ENCODE measurements at places on chromosomes 1 and 21.

DNA sequence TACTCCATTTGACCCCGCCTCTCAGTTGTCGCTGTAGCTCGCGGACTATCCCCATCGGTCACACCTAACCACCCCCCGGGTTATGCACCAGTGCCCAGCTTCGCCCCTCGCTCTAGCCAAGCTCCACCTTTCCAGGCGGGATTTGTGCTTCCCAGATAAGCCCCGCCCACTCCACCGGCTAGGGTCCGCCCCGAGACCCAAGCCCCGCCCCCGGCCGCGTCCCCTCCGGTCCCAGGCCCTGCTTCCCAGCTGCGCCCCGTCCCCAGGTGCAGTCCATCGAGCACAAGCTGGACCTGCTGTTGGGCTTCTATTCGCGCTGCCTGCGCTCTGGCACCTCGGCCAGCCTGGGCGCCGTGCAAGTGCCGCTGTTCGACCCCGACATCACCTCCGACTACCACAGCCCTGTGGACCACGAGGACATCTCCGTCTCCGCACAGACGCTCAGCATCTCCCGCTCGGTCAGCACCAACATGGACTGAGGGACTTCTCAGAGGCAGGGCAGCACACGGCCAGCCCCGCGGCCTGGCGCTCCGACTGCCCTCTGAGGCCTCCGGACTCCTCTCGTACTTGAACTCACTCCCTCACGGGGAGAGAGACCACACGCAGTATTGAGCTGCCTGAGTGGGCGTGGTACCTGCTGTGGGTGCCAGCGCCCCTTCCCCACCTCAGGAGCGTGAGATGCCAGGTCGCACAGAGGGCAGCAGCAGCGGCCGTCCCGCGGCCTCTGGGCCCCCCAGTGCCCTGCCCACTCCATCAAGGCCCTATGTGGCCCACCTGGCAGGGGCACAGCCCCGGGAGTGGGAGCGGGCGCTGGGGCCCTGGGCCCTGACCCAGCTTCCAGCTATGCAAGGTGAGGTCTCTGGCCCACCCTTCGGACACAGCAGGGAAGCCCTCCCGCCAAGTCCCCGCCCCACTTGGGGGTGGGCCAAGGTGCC, 23.9 kb downstream of the CITED4 start:
- DNase-seq: no peak

- DNase-seq: no peak
Measured at GRCh38 chr1:23444104-23444533, 19.6 kb upstream of the TCEA3 start.

GRCh38 chr1:8171751-8172464, 145.8 kb upstream of the ERRFI1 start:
- DNase-seq: no peak

GRCh38 chr1:27057389-27057788, 44.7 kb upstream of the TENT5B start:
- DNase-seq: no peak

DNA sequence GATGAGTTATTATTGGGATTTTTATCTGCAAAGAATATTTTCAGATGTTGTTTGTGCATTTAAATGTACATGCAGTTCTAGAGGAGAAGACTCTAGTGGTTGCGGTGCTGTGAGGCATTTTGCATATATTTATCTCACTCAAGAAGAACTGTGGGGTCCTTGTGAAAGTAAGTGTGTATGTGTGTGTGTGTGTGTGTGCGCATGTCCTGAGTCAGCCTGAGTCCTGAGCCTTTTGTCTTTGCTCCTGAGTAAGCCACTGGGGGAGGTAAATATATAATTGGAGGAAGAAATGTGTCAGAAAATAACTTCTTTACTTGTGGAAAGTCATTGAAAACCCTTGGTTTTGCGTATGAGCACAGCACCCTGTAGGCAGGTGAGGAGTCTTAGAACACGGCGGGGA, 55.6 kb upstream of the CD34 start:
- DNase-seq: no peak
